ENCODE measurements at places on chromosomes 2 and 18.
A peak's percentile ranks its signal among the peaks of the same experiment; 100 is the strongest.

DNA sequence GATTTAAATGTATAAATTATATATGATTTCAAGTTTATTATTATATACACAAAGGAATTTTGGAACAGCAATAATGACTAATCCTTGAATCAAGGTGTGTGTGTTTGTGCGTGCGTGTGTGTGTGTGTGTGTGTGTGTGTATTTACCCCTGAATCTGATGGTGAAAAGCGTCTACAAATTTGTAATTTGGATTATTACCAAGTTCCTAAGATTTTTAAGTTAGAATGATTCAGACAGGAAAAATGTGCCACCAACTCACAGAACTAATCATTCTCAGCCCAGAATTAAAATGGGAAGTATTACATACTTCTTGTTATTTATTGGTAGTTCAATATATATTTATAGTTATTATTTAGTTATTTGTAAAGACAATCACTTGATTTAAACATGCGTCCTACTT, 12.3 kb downstream of the CALCRL start:
- DNase-seq: no peak

- DNase-seq: no peak
Measured at GRCh38 chr2:239372835-239373234, 28.0 kb downstream of the HDAC4 start.

DNA sequence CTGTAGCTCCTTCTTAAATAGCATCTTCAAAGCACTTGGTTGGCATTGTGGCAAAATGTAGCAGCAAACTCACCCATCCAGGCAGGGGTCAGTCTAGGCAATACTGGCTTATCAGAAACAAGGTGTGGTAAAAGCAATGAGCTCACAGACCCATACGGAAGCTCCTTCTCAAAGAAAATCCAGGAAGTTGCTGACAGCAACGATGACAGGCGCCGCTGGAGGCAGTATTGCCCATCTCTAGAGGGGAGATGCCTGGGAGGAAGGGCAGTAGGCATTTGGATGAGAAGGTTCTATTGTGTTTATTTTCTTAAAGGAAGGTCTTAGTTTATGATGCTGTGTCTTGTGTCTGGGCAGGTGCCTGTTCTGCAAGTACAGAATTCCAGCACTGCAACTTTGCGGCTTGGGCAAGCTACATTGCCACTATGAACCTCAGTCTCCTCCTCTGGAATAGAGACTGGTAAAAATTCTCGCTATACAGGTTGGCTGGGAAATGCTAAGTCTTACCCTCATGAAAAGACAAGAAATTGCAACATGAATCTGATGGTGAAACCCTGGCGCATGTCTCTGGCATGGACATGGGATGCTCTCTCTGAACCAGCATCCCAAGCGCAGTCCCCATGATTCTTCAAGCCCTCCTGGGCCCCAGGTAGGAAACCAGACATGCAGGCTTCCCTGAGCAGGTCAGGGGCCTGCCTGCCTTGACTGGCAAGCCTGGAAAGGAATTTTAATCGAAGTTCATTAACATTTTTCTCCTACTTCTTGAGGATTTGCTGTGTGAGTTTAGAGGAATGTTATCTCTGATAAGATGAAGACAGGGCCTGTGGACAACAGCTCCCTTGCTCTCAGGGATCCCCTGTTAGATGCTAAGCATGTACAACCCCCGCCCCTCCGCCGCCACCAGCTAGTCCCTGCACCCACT, 156.0 kb downstream of the TFCP2L1 start:
- DNase-seq: no peak

DNA sequence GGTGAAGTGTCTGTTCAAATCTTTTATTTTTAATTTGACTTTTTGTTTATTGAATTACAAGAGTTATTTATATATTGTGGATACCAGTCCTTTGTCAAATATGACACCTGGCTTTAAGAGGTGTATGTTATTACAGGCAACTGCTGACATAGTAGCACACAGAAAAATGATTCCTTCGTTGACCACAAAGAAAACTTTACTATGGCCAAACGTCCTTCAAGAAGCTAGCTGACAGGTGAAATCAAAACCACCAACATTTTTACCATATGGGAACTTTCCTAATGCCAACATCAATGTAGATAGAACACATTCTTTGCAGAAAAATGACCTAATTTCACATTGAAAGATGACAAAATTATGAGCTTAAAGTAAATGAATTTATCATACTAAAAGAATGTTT, 6.4 kb upstream of the SRBD1 start:
- DNase-seq: no peak

GRCh38 chr2:135820003-135820618, 16.9 kb downstream of the LCT start:
- peak; percentile 51 for DNase-seq
